ENCODE measurements at places on chromosomes 16 and 17. TPM values are rescaled to one million over a fixed set of nuclear protein-coding genes. Genes with fewer than 3 reads are reported as not detected.

DNA sequence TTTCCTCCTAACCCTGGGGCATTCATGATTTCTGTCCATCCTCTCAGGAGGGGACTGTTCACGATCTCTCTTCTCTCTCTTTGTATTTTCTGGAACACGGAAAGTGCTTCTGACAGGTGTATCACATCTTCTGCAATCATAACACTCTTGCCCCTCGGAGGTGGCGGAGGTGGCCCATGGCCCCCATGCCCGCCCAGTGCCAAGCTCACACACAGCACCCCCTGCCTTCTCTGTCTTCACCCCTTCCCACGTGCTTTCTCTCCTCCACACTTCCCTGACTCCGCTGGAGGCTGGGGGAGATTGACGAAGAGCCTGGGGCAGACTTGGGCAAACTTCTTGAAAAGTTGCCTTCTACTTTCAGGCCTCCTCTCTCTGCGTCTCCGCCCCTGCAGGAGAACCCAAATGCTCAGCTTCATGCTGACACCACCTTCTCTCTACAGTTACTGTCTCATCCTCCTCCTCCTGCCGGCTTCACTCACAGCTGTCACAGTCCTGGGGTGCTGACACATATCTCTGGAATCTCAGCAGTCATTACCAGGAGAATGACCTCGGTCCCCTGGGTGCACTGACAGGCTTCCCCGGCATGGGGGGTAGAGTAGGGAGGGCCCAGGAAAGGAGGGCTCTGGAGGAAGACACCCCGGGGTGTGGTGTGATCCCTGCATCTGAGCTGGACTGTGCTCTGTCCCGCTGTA lies 127.1 kb downstream of the ENGASE start:
- no peaks in the 10 kb centered on the region for H3K27me3 ChIP-seq
- H3K36me3 ChIP-seq = no peaks in the 10 kb centered on the region
- H3K4me1 ChIP-seq = peaks cover 8% of the 10 kb centered on the region
- peak overlapping the region; percentile 71 for H3K27ac ChIP-seq
- DNase-seq = no peak

DNA sequence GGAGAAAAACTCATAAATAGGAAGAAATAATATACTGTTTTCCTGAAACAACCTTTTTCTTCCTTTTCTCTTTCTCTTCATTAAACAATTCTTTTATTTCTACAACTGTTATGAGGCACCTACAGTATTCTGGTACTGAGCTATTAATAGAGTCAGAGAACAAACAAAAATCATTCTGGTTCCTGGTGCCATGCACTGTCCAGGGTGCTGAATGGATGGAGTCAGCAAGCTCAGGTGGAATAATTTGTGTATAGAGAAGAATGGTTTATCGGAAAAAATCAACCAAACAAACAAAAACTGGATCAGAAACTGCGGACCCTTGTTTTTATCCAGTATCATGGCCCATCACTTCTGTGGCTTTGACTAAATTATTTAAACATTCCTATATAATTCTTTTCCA lies 430.3 kb upstream of the GOT2 start:
- no peaks in the 10 kb centered on the region for H3K36me3 ChIP-seq
- no peak overlapping the region for H3K4me3 ChIP-seq
- no peak overlapping the region for H3K27ac ChIP-seq
- no peaks in the 10 kb centered on the region for H3K4me1 ChIP-seq

Gene PRSS33
- not detected for total RNA-seq

DNA sequence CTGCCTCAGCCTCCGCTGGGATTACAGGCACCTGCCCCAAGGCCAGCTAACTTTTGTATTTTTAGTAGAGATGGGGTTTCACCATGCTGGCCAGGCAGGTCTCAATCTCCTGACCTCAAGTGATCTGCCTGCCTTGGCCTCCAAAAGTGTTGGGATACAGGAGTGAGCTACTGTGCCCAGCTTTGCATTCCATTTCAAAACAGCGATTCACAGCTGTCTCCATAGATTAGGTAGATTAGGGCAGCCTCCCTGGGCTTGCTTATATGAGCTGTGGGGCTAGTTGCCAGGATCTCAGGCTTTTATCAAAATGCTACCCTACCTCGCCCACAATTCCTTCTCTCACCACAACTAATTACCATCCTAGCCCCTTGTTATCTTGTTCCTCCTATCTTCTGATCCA lies 176.4 kb upstream of the ZKSCAN2 start:
- no peaks in the 10 kb centered on the region for H3K4me1 ChIP-seq
- DNase-seq = no peak
- H3K27me3 ChIP-seq = no peaks in the 10 kb centered on the region
- no peaks in the 10 kb centered on the region for H3K36me3 ChIP-seq
- H3K4me3 ChIP-seq = no peak overlapping the region

- no peaks in the 10 kb centered on the region for H3K4me1 ChIP-seq
- no peaks in the 10 kb centered on the region for H3K27me3 ChIP-seq
Observed at GRCh38 chr16:74667255-74667700, 601 bp upstream of the RFWD3 start.

- no peaks in the 10 kb centered on the region for H3K36me3 ChIP-seq
- H3K4me1 ChIP-seq = no peaks in the 10 kb centered on the region
- peaks cover 22% of the 10 kb centered on the region for H3K27me3 ChIP-seq
- no peak overlapping the region for H3K27ac ChIP-seq
Observed at GRCh38 chr16:89197633-89198416, 2.5 kb downstream of the SLC22A31 start.

Gene NDE1
- 23.8 TPM for total RNA-seq

- H3K36me3 ChIP-seq = no peaks in the 10 kb centered on the region
- peak overlapping the region; percentile 33 for H3K4me3 ChIP-seq
- DNase-seq = peak; percentile 32
- H3K27ac ChIP-seq = no peak overlapping the region
- no peaks in the 10 kb centered on the region for H3K27me3 ChIP-seq
Observed at GRCh38 chr17:8326511-8327302, 12.9 kb upstream of the ODF4 start.

DNA sequence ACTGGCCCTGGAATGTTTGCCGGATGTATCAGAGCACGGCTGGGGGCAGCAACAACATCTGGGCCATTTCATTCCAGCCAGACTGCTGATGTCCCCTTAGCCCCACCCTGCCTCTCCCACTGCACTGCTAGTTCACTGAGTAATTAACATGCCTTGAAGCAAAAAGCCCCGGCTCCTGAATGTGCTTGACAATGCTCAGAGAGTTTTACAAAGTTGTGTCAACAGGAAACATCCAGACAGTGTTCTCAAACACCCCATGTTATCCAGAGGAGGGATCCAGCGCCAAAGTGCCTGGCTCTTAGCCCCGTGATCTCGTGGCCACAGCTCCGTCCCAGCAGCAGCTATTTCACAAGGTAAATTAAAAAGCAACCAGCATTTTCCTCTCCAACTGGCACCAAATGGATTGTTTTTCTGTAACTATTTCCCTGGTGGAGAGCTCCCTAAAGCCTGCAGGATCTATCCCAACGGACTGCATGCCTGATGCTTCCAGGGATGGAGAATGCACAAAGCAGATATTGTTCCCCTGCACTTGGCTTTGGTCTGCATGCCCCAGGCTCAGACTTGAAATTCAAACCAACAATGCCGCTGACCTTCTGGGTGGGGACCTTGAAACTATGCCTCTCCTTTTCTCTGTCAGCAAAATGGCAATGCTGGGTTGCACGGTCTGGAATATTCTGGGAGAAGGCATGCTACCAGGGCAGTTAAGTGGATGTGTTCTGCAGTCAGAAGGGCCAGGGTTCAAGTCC lies 115.6 kb upstream of the CDH5 start:
- H3K4me1 ChIP-seq = peaks cover 13% of the 10 kb centered on the region
- peak overlapping the region; percentile 15 for H3K27ac ChIP-seq
- H3K4me3 ChIP-seq = no peak overlapping the region
- DNase-seq = peak; percentile 63

DNA sequence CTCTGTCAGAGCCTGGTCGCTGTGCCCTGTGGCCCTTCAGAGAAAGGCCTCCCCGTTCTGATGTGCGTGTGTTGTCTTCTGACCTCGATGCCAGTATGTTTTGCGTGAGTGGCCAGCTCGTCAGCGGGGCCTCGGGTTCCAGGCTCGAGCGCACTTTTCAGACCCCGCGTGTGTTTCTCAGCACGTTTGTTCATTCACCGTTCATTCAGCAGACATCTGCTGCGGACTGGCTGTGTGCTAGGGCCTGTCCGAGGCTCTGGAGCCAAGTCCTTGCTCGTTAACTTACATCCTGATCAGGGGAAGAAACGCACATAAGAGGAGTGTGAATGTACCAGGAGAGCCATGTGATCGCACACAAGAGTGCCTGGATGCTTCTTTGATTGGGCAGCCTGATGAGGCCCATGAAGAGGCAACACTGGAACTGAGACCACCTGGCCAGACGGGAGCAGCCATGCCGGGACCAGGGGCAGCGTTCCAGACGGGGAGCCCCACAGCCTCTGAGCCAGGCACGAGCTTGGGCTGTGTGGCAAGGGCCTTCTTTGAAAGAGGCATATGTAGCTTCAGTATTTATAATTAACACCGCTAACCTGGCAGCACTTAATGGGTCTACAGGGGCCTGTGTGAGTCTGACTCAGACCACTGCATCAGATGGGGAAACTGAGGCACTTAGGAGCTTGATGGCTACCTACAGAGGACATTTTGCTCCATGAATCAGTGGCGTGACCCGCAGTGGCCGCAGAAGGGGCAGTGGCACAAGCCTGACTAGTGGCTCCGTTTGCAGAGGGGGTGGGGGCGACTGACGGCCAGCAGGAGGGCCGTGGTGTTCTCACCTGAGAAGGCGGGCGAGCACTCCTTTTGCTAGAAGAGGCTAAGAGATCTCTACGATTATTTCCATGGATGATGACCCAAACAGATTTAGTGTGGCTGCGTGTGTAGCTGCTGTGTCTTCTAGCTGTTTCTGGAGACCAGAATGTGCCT lies 187.9 kb upstream of the CHMP6 start:
- H3K4me1 ChIP-seq = no peaks in the 10 kb centered on the region
- H3K36me3 ChIP-seq = peaks cover 1% of the 10 kb centered on the region
- no peak for DNase-seq

GRCh38 chr17:48719642-48720265 lies 2.6 kb downstream of the PRAC1 start:
- DNase-seq = no peak
- no peak overlapping the region for H3K27ac ChIP-seq
- peaks cover under 1% of the 10 kb centered on the region for H3K4me1 ChIP-seq
- no peak overlapping the region for H3K4me3 ChIP-seq
- peaks cover 82% of the 10 kb centered on the region for H3K27me3 ChIP-seq

Gene HBA2
- total RNA-seq = not detected

DNA sequence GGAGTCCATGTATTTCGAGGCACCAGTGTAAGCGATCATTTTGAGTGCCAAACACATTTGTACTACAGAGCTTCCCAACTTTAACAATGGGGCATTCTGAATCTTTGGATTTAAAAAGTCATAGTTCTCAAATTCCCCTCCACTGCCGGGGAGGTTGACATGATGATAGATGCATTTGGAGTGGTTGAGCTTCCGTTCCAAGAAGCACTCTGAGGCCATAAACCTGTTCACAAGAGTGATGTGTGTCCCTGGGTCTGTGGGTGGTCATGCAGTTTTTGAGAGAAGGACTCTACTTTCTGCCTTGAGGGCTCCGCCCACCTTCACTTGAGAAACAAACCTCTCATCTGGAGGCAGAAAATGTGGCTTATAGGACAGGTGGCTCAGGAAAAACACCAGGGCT lies 43.7 kb downstream of the IRX5 start:
- no peak overlapping the region for H3K4me3 ChIP-seq
- H3K36me3 ChIP-seq = no peaks in the 10 kb centered on the region
- no peak for DNase-seq
- no peaks in the 10 kb centered on the region for H3K4me1 ChIP-seq
- H3K27ac ChIP-seq = no peak overlapping the region
- no peaks in the 10 kb centered on the region for H3K27me3 ChIP-seq

Gene PPP1R27
- total RNA-seq = under 0.01 TPM

GRCh38 chr16:66842765-66843164 lies 1.4 kb upstream of the CA7 start:
- no peaks in the 10 kb centered on the region for H3K4me1 ChIP-seq
- DNase-seq = no peak
- H3K27ac ChIP-seq = no peak overlapping the region
- H3K27me3 ChIP-seq = peaks cover 51% of the 10 kb centered on the region
- H3K4me3 ChIP-seq = no peak overlapping the region

Gene GRB7
- total RNA-seq = under 0.01 TPM

DNA sequence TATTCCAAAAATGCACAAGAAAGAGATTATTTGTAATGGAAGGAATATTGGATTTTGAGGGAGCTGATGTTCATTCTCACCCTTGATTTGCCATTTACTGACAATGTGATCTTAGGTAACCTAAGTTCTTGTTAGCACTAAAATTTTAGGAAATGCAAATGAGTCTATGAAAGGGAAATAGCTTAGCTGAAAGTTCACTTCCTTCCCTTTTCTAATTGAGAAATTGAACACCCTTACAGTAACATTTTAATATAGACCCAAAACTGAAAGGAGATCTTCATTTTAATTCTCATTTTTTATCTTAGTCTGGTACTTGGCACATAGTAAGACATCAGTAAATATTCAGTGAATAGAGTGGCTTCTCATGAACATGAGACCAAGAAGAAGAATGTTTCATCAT lies 10.9 kb upstream of the WSB1 start:
- no peaks in the 10 kb centered on the region for H3K4me1 ChIP-seq
- no peaks in the 10 kb centered on the region for H3K36me3 ChIP-seq
- no peak overlapping the region for H3K4me3 ChIP-seq
- DNase-seq = no peak
- H3K27me3 ChIP-seq = peaks cover 8% of the 10 kb centered on the region

Measured in fibroblast of lung (primary cell).